T-helper 2 cell (primary cell): ENCODE measurements at places on chromosomes 16 and 17.

DNA sequence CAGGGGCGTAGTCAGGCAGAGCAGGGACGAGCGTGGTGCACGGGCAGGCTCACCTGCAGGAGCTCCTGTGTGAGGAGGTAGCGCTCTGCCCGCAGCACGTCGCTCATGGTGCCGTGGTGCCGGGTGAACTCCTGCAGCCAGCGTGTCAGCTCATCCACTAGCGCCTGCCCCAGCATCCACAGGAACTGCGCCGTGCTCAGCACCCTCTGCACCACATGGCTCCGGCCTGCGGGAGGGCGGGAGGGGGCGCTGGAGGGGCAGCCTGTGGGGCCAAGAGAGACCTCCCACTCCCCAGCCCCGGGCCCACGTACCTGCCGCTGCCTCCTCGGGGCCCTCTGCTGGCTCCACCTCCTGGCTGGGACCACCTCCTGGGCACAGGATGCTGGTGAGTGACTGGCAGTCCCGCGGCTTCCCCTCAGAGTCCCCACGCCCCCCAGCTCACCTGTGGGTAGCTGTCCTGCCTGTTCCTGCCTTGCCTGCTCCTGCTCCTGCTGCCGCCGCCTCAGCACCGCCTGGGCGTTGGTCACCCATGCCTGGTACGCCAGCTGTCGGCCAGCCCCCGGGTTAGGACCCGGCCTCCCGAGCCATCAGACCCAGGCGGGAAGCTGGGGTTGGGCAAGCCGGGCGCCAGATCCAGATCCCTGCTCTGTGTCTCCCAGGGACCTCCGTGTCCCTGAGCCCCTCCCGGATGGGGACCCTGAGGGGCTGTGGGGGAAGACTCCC is 16.6 kb downstream of the CTU2 start:
- no peak for DNase-seq

GRCh38 chr17:27980043-27980442 is 62.4 kb upstream of the NLK start:
- DNase-seq, result no peak

DNA sequence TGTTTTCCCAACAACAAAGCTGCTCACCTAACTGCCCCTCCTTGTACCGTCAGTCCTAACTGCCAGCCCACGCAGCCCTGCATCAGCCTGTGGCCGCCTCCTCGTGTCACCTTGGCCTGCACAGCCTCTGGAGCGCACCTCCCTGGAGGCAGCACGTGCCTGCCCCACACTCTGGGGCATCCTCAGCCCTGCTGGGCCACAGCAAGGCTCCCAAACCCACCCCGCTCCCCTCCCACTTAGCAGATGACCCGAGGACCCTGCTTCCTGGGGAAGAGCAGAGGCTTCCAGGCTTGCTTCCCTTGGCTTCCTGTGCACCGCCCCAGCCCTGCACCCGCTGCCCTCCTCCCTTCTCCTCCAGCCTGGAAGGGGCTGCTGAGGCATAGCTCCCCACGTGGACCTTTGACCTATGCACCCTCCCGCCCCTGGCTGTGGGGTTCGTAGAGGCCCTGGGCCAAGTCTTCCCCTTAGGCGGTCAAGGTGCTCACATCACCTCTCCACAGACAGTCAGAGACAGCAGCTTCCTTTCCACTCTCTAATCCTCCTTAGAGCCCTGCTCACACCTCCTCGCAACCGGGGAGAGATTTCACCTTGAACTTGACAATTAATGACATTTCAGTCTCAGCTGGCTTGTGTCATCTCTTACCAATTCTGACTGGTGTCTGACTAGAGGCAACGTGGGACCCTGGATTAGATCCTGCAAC is 115.0 kb downstream of the MGAT5B start:
- no peak for DNase-seq

GRCh38 chr17:69503711-69504110 is 89.2 kb downstream of the MAP2K6 start:
- no peak for DNase-seq

DNA sequence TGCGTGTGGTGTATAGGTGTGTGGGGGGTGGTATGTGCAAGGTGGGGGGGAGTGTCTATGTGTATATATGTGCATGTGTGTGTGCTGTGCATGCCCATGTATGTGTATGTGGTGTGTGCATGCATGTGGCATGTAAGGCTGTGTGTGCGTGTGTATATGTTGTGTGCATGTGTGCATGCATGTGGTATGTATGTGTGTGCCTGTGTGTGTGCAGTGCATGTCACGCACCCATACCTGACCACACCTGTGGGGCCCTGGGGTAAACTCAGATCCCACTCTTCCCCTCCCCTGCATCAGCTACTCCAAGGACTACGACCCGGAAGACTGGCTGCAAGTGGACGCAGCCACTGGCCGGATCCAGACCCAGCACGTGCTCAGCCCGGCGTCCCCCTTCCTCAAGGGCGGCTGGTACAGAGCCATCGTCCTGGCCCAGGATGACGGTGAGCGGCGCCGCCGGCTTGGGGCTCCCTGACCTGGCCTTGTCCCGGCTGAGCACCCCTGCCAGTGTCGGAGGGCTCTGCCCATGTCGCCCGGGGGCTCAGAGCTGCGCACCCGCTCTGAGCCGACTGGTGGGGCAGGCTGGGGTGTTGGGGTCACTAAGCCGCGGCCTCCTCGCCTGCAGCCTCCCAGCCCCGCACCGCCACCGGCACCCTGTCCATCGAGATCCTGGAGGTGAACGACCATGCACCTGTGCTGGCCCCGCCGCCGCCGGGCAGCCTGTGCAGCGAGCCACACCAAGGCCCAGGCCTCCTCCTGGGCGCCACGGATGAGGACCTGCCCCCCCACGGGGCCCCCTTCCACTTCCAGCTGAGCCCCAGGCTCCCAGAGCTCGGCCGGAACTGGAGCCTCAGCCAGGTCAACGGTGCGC is 9.1 kb downstream of the SLC22A31 start:
- DNase-seq, result no peak

DNA sequence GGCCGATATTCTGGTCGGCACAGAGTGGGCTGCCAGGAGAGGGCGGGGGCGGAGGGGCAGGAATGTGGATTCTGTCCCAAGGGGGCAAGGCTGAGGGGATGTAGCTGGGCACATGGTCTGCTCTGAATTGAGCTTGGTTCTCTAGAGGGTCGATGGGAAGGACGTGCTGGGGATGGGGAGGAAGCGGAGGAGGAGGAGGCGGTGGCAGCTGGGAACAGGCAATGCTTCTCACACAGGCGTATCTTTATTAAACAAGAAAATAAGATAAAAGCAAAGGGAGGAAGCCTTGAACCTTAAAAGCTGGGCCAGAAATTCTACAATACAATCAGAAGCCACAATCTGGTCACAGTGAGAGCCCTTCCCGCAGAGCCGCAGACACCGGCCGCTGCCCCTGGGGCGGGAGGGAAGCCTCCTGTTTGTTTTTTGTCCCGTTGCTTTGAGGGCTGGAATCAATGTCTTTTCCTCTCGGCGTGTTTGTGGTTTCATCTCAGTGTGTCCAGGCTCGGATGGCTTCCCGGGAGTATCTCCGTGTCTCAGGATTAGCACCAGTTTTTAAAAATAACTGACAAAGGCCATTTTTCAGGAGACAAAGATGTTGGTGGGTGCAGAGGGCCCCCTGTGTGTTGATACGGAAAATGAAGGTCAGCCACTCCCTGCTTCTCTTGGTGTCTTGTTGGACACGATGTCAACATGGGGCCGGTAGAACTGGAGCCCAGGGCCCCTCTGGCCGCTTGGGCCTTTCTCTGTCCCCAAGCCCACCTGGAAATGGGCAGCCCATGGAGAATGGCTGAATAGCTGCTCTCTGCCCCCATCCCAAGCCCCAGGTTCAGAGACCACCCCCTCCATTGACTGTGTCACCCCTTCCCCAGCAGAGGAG is 12.3 kb upstream of the SLC7A5 start:
- DNase-seq, result no peak

DNA sequence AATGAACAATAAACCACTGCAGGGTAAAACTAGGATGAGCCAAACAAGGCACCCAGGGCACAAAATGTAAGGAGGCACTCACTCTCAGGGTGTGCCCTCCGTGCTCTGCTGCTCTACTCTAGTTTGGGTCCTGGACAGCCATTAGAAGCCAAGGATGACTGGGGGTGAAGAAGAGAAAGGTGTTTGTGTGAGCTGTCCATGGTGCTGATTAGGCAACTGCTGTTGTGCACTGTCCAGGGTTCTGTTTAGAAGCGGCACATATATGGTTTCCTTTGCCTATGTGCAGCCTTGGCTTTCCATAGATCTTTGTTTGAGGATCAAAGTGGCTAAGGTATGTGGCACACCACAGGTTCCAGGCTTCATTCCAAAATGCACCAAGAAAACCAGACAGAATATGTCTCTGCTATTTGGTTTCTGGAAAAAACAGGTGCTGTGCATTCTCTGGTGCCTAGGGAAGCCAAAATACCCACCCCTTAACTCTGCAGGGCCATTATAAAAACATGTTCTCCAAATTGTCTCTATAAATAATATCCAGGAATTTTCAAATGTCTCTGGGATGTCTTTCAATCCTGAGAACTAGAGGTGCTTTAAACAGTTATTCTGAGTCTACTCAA is 123.5 kb downstream of the CBLN1 start:
- DNase-seq, result no peak

DNA sequence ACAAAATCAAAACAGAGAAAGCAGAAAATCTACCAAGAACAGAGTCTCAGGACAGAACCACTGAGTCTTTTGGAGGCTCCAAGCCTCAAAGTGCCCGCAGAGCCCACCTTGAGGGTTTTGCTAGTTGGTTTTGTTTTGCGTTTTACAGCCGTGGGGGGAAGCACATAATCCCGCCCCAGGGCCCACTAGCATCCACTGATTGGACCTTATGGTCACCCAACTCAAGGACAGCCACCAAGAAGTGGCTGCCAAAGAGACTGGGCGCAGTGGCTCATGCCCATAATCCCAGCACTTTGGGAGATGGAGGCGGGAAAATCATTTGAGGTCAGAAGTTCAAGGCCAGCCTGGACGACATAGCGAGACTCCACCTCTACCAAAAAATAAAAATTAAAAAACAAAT is 9.9 kb downstream of the ALOX15B start:
- DNase-seq, result no peak

GRCh38 chr17:55242476-55242875 is 22.3 kb upstream of the HLF start:
- no peak for DNase-seq

DNA sequence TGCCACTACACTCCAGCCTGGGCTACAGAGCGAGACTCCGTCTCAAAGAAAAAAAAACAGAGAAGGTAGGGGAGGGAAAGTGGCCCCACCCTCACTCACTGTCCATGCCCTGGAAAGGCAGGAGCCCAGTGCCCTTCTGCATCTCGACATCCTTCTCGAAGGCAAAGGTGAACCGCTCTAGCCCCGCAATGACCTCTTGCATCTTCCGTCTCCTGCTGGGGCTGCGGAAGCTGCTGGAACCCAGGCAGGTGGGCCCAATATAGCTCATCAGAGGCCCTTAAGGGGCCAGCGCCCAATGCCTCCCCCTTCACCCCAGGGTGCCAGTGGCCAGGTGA is at the start of gene CPSF4L:
CPSF4L (minus strand) TSS at position 264 of the 335 bp plus-strand sequence; CDS start at position 202, 62 bp downstream.
- DNase-seq, result no peak

- no peak for DNase-seq
Measured at GRCh38 chr16:12321311-12321842, 344.8 kb downstream of the SNX29 start.

DNA sequence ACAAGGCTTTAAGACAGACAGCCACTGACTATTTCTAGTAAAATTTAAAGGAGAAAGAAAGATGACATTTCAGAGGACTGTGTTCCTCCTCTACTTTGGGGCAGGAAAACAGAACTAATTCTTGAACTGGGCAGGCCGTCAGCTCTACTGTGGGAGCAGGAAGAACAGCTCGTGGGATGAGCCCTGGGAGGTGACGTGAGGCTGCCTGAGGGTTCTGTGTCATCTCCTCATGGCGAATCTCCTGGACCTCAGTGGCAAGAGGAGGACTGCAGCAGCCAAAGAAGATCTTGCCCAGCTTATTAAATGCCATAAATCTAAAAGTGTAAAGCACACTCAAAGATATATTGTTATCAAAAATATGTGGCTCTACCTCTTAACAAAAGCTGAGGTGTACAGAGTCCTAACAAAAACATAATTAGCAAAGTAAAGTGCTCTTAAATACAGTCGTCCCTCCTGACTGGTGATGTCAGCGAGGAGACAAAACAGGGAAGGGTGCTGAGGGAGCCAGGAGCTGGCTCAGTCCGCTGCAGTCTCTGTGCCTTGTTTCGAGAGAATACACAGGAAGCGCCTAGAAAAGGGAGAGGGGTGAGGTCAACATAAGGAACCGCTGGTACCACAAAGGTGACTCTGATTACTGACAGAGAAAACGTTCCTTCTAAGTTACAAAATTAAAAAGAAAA is 58.0 kb downstream of the CREBBP start:
- DNase-seq, result no peak

DNA sequence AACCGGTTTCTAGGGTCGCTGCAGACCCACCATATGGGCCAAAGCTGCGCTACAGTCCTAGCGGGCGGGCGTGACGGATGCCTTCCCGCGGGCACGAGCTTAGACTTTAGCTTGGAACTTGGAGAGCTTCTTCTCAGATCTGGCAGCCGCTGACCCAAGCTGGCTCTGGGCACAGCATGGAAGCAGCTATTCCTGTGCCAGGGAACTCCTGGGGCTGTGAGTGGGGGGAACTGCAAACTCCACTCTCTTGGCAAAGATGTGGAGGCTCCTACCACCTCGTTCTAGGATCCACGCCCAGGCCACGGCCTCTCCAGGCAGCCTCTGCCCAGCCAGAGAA is 8.8 kb downstream of the FAAP100 start:
- no peak for DNase-seq

GRCh38 chr16:82317411-82318167 is 147.6 kb upstream of the MPHOSPH6 start:
- DNase-seq, result no peak

DNA sequence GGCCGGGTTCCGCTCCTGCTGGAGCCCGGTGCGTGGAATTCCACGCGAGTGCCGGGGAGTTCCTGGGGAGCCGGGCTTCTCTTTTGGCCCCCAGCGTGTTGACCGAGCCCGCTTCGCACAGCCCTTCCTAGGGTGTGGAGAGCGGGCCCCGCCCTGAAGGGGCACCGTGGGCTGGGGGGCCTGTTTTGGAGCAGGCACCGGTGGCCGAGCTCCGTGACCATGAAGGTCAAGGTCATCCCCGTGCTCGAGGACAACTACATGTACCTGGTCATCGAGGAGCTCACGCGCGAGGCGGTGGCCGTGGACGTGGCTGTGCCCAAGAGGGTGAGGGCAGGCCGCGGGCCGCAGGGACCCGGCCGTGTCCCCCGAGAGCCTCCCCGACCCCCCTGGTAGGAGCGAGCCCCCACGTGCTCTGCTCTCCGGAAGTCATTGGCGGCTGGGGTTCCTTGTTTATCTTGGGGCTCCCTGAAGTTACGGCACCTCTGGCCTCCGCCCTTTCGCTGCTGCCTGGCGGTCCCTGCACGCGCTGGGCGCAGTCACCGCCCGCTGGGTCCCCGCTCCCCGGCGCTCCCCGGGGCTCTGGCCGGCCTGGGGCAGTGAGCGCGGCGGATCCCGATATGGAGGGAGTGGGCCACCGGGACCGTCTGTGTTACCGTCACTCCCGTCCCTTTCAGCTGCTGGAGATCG is 528 bp downstream of the HAGHL start:
- DNase-seq, result no peak
